ENCODE measurements at places on chromosomes 6 and 20.

DNA sequence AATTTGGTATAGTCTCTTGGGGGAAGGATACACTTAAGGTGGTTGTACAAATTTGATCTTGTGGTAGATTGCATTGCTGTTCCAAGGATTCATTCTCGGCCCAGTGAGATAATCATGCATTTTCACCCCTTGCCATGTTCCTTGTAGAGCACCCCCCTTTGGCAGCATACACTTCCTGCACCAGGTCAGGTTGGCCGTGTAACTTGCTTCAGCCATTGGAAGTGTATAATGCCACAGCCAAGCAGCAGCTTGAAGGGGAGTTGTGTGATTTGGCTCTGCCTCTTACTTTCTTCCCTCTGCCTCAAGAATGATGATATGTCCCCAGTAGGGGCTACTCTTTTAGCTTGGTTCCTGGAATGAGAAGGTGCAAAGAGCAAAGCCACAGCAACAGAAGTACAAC, 21.9 kb downstream of the CCN2 start:
- DNase-seq = no peak

DNA sequence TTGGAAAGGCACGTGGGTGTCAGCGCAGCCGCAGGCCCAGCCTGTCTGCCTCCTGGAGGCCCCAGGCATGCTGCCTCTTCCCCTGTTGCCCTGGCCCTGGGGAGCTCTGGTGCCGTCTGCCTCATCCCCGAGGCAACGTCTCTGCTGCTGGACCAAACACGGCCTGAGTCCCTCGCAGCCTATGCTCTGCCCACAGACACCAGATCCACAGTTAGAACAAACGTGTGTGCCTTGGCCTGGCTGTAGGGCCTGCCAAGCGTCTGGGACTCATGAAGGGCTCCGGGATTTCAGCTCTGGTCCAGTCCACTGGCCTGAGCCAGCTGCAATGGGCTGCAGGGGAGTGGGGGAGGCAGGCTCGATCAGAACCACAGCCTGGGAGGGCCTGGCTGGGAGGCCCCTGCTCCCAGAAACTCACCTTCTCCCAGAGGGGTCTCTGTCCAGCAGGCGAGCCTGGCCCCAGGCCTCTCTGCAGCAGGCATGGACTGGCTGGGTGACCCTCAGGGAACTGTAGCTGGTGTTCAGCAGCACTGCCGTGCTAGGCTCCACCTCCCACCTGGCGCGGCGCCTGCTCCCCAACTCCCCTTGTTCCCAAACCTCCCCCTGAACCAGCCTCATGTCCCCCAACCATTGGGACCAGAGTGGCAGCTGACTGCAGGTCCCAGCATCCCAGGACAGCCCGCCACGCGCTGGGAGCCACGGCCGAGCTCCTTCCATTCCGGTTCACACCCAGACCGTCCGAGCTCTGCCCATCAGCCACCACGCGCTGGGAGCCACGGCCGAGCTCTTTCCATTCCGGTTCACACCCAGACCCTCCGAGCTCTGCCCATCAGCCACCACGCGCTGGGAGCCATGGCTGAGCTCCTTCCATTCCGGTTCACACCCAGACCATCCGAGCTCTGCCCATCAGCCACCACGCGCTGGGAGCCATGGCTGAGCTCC, 197.0 kb downstream of the DLL1 start:
- no peak for DNase-seq

GRCh38 chr6:11770546-11771466, 7.8 kb downstream of the ADTRP start:
- peak; percentile 86 for DNase-seq

- DNase-seq = no peak
Observed at GRCh38 chr20:47334022-47334551, 22.4 kb downstream of the ZMYND8 start.

GRCh38 chr6:105990151-105990550, 96.0 kb upstream of the PRDM1 start:
- DNase-seq = no peak

DNA sequence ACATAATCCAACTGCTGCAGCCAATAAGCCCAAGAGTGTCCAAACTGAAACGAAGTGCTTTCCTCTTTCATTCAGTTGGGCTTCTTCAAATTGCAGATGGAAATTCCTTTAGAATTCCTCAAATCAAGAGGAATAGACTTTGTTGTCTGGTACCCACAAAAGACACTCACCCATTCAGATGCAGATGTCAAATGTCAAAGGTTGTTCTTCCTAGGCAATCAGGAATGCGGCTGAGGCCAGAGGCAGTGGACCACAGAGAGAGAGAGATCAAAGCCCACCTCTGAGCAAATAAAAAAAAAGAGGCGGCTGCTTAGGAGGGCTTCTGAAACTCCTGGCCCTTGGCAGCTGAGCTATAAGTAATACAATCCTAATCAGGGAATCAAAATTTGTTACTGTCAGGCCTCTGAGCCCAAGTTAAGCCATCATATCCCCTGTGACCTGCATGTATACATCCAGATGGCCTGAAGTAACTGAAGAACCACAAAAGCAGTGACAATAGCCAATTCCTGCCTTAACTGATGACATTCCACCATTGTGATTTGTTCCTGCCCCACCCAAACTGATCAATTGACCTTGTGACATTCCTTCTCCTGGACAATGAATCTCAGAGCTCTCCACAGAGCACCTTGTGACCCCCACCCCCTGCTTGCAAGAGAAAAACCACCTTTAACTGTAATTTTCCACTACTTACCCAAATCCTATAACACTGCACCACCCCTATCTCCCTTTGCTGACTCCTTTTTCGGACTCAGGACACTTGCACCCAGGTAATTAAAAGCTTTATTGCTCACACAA, 303.0 kb upstream of the GJE1 start:
- no peak for DNase-seq

DNA sequence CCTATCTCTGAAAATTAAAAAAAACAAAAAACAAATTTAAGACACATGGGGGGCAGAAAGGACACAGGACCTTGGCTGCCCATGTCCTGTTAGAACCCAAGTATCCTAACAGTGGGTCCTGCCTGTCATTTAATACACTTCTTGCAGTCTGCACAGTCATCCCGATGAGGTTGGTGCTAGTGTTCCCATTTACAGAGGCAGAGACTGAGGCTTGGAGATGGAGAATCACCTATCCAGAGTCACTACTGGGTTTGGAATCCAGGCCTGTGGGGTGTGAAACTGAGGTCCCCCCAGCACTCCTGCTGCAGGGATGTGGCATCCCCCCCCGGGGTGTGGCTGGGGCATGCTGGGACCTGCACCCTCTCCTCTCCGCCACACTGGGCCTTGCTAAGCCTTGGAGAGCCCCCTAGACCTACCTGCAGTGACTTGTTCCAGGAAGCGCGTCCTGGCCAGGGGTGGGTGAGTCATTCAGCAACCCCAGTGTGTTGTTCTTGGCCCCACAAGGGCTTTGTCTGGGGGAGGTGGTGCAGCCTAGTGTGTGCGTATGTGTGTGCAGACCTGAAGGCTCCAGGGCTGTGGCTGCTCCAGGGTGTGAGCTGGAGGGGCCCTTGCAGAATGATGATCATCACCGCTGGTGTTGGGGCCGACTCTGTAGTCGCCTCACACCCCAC, 49.7 kb downstream of the BCAS4 start:
- peak; percentile 42 for DNase-seq

DNA sequence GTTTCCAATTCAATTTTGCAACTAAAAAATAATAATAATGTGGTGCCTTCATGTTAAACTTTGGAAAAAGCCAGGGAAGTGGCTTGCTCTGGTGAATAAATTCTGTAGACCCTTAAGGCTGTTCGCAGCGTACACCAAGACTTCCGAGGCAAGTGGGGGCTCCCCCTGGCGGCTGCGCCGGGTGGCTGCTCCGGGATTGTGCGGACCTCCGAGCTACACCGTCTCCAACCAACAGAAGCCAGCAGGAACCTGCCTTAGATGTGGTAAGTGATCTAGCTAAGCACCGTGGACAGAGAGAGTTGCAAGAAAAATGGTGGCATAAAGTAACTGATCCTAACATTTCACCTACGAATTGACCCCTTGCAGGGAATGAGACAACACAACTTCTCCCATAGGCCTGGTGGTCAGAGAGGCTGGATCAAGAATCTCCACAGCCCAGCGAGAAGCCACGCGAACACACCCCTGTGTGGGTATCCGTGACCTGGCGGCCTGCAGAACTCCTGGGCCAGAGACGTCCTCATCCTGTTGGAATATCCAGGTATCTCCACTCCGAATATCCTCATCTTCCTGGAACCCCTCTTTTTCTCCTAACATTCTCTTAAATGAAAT, 69.6 kb downstream of the TBXT start:
- peak; percentile 67 for DNase-seq

DNA sequence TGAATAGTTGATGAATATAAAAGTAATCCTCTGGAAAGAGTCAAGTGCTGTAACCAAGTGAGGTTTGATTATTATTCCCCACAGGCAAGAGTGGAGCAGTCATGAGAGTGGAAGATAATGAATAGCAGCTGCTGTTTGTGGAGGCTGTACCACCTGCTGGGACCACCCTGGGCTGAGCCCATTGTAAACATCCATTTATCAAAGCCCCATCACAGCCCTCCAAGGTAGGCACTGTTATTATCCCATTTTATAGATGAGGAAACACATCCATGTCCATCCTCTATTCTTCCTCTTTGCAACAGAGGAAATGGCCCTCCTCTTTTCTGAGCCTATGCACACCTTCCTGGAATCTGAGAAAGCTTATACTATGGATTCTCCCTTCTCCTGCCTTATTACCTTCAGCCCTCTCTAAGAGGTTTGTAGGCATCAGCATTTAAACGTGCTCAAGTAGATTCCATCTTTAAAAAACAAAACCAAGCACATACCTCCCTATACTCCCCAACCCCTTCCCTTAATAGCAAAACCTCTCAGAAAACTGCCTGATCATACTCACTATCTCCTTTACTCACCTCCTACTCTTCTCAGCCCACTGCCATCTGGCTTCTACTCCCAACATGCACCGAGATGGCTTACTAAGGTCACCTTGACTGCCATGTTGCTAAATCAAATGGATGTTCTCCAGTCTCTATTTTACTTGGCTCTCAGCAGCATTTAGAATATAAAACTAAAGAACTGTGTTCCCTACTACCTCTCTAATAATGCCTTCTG, 37.1 kb downstream of the CDH22 start:
- DNase-seq = no peak

DNA sequence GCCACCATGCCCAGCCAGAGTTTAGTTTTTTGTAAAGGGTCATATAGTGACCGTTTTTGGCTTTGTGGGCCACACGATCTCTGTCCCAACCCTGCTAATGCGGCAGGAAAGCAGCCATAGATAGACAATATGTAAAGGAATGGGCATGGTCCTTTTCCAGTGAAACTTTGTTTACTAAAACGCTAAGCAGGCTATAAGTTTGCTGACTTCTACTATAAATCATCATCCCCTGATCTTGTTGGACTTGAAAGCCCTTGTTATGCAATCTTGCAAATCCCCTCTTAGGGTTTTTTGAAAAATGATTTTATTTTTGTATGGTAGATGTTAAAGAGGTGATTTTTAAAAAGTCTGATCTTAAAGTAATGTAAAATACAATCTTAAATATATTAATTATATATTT, 63.6 kb downstream of the CBFA2T2 start:
- no peak for DNase-seq

DNA sequence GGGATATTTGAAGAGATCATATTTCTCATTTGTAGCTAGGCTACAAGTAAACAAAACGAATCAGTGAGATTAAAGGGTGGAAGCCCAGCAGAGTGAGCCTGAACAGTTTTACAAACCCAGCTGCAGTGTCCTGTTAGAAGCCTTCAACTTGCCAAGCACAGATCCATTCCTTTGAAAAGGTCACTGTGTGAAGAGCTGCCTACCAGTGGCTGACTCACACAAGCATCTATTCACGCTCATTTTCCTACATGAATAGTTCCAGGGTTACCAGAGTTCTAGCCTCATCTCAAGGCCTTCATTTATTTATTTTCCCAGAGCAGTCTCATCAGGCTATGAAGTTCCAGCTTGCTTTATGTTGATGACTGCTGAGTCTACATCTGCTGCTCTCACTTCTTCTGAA, 25.7 kb upstream of the MLIP start:
- DNase-seq = no peak

DNA sequence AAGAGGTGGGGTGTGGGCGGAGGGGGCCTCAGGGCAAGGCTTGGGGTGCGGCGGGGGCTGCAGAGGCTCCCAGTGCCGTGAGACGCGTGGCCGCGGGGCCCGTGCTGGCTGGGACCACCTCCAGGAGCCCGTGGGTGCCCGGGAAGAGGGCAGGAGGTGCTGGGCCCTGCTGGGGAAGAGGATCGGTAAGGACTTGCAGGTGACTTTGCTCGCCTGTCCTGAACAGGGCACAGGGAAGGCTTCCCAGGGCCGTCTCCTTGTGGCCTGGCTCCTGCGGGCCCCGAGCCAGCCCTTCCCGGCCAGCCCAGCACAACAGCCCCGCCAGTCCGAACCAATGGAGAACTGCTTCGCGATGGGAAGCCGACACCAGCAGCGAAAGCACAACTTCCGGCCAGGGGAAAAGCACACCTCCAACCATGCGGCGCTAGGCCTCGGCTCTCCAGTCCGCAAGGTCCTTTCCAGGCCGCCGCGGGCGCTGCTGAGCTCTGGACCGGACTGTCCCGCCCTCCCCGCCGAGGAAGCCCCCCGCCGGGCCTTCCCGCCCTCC, 32.3 kb downstream of the IRF4 start:
- DNase-seq = peak; percentile 81

- DNase-seq = no peak
Observed at GRCh38 chr20:54059691-54060364, 10.6 kb downstream of the BCAS1 start.

- DNase-seq = no peak
Observed at GRCh38 chr20:59214606-59215547, 51.3 kb downstream of the ZNF831 start.

GRCh38 chr20:50416269-50417022, 93.7 kb upstream of the PTPN1 start:
- DNase-seq = no peak

- no peak for DNase-seq
Observed at GRCh38 chr6:90095788-90096187, 200.9 kb downstream of the BACH2 start.

DNA sequence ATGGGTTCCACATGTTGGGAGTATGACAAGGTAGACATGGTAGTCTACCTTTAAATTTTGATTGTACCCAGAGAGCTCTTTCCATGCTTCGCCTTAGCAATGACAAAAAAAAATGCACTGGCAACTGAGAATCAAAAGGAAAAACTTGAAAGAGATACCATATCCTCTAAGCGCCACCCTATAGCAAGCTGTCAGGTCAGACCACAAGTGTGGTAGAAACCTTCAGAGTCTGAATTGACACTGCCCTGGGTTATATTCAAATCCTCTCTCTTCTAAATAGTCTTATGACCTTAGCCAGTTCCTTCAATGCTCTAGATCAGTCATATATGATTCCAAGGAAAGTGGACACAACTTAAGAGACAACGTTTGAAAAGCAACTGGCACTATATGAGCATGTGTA, 45.6 kb upstream of the SMLR1 start:
- no peak for DNase-seq

GRCh38 chr20:18637224-18637623, 49.4 kb downstream of the DTD1 start:
- no peak for DNase-seq

- DNase-seq = no peak
Observed at GRCh38 chr6:111894272-111894671, 21.0 kb upstream of the FYN start.

Data from NB4 (cell line).